Effector CD8-positive, alpha-beta T cell (primary cell): ENCODE measurements at places on chromosomes 5 and 9.

DNA sequence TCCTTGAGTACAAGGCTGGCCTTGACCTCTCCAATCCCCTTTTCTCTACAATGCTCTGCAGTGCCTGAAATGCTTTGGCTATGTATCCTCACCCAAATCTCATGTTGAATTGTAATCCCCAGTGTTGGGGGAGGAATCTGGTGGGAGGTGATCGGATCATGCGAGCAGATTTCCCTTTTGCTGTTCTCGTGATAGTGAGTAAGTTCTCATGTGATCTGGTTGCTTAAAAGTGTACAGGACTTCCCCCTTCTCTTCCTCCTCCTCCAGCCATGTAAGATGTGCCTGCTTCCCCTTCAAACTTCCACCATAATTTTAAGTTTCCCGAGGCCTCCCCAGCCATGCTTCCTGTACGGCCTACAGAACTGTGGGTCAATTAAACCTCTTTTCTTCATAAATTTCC is 28.5 kb upstream of the AKNA start:
- DNase-seq: no peak

DNA sequence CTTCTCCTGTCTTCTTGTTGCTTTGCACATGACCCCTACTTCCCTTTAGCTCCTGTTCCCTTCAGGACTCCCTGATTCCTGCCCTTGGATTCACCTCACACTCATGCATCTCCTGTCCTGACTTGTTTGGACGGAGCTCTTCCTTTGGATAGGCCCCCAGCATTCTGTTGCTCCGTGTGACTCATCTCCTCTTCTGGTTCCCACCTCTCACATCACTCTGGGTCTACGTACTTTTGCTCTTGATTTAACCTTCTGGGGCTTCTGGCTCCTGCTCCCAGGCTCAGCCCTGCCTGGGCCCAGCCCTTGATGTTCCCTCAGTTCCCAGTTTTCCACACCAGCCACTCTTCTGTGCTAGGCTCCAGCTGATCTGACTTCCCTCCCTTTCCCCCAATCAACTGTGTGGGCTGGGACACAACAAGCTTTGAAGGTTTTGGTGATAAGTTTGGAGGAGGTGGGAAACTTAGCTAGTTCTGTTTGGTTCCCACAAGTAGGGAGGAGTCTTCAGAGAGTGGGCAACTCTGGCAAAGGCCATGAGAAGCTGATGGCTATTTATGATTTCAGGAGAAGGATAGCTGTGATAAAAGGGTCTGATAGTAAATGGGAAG is 331.5 kb downstream of the ARHGEF28 start:
- no peak for DNase-seq

DNA sequence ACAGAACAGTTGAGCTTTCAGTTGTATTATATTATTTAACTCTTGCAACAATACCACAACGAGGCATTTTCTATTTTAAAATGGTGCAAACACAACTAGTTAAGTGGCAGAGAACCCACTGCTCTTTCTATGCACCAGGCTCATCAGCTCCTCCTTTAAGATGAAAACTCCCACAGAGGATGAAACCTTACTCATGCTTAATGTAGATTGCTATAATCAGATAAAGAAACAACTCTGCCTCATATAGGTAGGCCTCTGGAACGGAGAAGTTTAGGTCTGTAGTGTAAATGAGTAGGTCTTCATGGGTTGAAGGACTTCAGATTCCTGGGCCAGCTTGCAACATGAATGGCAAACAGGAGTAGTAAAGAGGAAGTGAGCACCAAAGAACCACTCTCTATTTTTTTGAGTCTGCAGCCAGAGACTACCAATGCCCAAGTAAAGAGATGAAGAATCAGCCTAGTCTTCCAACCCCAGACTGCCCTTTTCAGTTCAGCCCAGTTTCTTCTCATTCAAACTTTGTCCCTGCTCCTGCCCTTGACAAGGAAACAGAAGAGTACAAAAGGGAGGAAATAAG is 33.9 kb downstream of the HACD4 start:
- no peak for DNase-seq

- no peak for DNase-seq
Observed at GRCh38 chr9:83620841-83621636, 1.9 kb upstream of the IDNK start.

DNA sequence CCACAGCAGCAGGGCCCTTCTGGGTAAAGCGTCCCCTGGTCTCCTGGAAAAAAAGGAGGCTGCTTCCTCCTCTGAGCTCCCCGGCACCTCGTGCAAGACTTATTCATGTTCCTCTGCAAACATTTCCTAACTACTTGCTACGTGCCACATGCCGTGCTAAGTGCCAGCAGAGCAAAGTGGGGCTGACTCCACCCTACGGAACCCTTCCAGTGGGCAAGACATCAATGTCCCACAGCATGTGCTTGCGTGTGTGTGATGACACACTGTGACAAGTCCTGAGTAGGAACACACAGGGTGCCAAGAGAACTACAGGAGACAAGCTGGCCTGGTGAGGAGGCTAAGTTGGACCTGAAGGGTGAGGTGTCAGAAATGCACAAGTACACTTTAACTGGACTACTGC is 57.4 kb downstream of the SEMA4D start:
- no peak for DNase-seq

DNA sequence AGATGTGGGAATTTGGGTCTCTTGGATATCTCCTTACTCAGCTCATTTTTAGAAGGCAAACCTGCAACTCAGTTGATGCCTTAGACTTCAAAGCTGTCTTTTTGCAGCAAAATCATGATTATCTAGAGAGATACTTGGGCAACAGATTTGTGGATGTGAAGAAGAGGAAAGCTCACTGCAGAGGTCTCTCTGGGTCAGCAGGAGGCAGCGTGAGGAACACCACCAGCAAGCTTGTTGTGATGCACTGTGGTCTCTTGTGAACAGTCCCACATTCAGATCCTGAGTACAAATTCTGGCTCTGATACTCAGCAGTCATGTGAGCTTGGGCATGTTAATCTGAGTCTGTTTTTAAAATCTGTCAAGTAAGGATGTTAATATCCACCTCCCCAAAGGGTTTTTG is 26.3 kb upstream of the DMRT3 start:
- DNase-seq: no peak

DNA sequence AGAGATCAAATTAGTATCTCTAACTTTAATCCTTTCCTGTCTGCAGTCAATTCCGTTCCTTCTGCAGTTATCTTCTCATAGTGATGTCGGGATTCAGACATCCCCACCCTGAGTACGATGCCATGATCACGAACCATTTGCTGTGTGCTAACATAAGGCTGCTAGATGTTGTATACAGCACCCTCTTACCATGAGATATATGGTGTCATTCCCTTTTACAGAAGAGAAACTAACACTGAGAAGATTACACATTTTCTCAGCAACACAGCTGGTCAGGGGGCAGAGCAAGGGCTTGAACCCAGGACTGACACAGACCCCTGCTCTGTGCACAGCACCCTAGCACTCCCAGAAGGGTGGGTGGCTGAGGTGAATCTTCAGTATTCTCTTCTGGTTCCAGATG is 46.9 kb upstream of the HSD17B4 start:
- DNase-seq: no peak

DNA sequence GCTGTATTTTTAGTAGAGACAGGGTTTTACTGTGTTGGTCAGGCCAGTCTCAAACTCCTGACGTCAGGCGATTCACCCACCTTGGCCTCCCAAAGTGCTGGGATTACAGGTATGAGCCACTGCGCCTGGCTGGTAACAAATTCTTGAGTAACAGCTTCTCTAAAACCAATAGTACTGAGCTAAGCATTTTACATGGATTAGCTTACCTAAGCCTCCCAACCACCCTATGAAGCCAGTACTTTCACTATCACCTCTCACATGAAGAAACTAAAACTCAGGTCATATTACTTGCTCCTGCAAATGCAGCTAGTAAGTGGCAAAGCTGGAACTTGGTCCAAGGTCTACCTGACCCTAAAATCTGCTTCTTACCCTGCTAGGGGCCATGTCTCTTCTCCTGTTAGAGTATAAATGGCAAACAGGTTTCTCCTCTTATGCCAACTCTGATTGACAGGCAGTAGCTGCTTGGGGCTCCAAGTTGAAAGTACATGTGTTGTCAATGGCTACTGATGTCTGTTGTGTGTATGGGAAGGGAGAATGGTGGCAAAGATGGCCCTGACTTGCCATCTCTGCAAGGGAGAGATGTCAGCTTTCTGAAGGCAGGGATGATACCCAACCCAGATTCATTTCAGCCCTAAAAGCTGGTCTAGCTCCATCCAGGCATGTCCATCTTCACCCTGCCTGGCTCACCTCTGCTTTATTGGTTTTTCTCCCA is 4.0 kb downstream of the PHF19 start:
- DNase-seq: no peak

DNA sequence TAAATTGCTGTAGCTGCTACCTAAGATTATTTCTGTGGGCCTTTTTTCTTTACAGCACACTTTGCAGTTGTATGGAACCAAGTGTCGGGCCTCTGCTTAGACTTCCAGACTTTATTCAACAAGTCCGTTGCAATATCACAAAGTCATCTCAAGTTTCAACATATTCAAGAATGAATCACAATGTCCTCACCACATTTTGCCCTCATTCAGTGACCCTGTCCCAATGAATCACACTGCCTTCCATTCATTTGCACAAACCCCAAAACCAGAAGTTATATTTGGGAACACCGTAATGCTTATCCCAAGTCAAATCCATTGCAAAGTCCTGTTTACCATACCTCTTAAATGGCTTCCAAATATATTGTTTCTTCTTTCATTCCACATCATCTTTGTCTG is 439.6 kb downstream of the CSNK1G3 start:
- no peak for DNase-seq

DNA sequence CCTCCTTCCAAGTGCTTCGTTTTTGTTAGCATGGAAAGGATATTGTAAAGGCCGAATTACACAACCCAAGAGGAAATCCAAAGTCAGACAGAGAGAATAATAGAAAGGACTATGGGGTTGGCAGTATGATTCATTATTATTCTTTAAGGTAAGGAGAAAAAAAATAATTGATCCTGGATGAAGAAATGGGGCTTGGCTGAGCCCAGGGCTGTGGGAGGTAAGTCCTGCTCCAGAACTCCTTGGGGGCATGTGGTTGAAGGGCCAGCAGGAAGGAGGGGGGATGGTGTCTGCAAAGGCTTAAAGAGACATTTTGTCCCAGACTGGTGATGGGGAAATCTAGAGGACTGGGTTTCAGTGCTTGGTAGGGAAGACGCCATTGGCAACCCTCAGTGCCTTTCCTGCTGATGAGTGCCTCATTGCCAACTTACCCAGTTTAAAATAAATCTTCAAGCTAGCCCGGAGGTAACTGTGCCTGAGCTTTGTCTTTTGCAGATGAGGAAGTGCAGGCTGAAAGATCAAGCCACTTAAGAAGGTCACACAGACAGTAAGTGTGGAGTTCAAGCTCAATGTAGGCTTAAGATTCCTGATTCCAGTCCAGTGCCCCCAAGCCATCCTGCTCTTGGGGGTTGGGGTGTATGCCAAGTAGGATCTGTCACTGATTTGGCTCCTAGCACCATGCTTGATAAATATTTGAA is 30.2 kb downstream of the FOXI1 start:
- DNase-seq: no peak

GRCh38 chr5:2751592-2752021 is at the start of gene IRX2:
Gene IRX2 (minus strand): TSS chr5:2751677. CDS start chr5:2751413, 264 bp downstream.
- DNase-seq: no peak

DNA sequence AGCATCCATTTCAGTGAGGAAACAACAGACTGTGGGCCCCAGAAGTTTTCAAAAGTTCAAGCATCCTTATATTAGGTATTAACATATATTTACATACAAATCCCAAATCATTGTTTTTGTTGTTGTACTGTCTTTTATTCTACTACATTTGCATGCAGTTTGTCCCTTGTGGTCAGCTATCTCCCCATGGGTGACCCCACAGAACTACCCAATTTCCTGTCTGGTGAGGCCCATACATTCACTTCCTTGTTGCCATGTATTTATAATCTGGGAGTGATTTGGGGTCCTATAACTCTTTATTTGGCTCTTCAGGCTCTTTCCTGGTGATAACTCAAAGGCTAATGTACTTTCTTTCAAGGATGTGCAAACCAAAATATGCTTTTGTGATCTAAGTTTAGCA is 3.3 kb upstream of the CD180 start:
- DNase-seq: no peak

DNA sequence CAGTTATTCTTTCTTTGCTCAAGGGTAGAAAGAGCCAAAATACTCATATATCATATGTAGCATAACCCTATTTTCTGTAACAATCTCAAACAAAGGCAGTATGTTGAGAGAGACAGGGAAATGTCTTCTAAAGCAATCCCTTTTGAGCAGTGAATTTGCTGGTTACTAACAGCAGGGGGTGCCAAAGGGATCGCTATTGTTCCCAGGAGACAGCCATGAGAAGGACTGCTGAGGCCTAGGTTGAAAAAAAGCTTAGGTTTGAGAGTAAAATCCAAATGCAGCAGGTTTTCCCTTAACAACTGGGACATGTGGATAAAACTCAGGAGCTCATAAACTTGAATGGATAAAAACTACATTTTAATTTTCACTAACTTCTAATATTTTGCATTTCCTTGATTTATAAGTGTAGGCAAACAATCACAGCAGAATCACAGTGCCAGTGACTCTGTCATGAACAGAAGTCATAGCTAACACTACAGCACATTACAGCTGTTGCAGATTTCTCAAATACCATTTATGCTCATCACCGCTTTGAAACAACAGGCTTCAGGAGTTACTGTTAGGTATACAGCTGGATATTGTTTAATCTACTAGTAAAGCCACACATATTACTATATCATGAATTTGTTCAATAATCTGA is 148.4 kb downstream of the MAPKAP1 start:
- no peak for DNase-seq

DNA sequence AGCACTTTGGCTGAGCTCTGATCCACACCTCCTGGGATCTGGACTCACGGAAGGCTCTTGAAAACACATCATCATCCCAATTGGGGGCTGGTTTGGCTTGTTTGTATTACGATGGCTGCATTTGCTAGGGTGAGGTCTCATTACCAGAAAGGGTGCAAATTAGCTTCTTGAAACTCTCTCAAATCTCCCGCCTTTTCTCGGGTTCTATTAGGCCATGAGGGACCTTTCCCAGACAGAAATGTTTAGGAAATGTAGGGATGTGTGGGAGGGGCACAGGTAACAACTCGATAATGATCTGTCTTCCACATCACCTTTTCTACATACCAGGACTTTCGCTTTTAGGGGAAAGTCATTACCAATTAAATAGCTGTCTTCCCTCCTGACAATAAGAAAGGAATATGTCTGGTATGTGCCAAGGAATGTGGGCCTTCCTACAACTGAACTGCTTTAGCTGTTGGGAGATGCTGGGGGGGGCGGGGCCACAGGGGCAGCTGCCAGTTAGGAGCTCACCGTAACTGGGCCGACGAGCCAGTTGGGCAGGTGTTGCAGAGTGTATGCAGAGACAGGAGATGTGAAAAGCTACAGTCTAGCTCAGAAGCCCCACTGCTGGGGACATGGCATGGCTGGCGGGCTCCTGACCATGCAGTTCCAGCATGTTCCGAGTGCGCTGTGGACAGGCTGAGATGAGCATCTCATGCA is 71.2 kb downstream of the AK8 start:
- DNase-seq: no peak

DNA sequence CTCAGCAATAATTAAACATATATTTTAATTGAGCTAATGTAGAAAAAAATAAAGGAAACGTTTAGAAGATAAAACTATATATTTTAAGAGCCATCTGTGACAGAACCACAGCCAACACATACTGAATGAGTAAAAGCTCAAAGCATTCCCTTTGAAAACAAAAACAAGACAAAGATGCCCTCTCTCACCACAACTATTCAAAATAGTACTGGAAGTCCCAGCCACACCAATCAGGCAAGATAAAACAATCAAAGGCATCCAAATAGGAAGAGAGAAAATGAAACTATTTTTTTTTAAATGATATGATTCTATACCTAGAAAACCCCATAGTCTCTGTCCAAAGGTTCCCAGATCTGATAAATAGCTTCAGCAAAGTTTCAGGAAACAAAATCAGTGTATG is 262.0 kb downstream of the HTR1A start:
- no peak for DNase-seq

GRCh38 chr5:59759600-59760351 is 133.8 kb downstream of the PDE4D start:
- DNase-seq: no peak
